ENCODE measurements at places on chromosomes 12 and 14.
A peak's percentile ranks its signal among the peaks of the same experiment; 100 is the strongest.

DNA sequence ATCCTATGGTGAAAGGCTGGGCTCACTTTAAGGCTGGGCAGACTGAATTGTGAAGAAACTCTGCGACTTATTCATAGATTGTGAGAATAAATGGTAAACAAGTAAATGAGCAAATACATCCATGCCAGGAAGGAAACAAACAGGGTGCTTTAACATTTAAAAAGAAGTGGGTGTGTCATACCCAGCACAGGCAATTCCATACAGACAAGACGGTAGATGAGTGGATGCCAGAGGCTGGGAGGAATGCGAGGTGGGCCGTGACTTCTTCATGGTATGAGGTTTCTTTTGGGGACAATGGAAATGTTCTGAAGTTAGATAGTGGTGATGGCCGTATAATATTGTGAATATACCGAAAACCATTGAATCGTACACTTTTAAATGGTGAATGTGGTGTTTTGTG is 49.8 kb upstream of the CDKN3 start:
- DNase-seq, result no peak

- DNase-seq, result peak; percentile 58
These were observed 552 bp upstream of the SCN8A start for GRCh38 chr12:51590347-51591015.

GRCh38 chr14:100574642-100575031 is 12.6 kb downstream of the BEGAIN start:
- no peak for DNase-seq

DNA sequence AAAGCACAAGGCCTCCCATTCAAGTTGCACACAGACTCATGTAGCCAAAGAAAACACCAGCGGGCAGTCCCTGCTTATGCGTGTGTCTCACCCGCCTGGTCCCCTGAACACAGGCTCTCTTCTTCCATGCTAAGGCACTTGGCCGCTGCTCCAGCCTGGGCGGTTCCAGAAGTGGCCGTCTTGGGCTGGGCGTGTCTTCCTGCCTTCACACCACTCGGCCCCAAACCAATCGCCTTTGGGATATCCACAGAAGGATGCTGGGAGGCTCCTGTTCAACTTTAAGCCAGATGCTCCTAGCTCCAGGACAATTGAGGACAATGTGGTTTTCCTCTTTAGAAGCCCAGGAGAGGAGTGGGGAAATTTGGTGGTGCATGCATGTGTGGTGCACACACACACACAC is 2.2 kb downstream of the SCARB1 start:
- DNase-seq, result no peak

DNA sequence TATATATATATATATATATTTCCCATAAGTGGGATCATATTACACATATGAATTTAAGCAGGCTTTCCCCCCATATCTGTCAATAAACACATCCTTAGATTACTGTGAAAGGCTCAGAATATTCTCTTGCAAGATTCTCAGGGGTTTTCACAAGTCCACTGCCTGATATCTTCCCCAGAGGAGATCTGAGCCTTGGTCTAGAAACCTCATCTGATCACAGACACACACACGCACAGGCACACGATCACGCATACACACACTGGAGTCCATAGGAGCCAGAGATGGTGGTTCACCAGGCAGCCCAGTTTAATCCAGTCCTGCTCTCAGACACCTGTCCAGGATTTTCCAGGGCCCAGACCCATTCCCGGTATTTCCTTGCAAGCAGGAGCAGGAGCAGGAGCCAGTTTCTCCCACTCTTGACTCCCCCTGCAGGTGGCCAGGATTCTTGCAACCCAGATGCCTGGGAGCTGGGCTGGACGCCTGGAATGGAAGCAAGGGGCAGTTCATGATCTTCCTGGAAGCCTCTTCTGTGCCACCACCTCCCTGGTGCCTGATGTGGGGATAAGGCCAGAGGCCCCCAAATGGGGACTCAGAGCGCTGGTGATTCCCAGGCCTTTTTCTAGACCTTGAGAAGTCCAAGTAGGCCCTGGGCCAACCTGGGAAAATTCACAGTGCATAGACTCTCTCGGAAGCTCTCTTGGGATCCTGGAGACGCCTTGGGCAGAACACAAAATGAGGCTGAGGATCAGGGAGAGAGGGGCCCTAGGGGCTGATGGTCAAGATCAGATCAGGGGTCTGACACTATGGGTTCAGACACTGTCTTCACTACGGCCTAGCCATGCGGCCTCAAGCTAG is 16.5 kb upstream of the KRT78 start:
- peak; percentile 76 for DNase-seq

DNA sequence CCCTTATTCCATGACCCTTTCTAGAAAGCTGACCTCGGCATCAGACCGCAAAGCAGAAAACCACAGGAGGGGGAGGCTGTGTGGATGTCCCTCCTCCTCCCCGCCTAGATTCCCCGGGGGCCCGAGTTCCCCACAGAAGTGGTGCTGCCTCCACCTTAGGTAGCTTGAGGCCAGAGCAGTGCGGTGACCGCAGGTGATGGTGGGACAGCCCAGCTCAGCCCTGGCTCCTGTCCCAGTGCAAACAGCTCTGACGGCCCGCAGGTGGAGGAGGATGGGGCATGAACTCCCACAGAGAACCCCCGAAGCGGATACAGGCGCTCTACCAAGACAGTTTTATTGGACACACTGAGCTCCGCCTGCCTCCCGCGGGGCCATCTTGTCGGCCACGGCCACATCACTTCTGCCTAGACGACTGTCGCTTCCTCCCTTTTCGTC is 19.5 kb downstream of the ARL6IP4 start:
- no peak for DNase-seq

- DNase-seq, result no peak
These were observed 27.9 kb downstream of the BCL2L14 start for GRCh38 chr12:12098691-12099015.

DNA sequence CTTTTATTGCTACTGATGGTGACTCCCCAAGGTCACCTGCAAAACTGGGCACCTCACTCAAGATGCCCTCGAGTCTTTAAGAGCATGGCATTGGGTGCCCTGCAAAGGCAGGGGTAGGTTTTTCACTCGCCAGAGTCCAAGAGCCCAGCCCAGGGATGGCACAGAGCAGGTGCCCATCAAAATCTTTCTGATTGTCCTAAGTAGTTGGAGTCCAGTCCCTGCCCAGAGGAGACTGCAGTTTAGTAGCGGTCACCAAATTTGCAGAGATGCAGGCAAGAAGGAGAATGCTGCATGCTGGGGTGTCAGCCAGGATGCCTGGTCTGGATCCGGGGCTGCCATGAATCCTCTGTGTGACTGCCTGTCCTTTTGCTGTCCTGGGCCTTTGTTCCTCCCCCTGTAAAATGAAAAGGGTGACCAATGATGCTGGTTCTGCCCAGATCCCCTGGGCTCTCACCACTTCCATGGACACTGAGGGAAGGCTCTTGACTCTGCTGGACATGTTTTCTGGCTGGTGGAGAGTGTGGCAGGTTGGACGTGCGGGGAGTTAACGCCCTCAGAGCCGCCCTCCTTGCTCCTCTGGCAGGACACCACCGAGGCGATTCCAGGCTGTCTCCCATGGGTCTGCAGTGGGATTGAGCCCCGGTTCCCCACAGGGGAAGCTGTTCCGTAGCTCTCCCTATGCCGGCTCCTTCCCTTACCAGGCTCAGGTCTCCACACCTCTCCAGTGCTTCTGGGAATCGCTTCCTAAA is 41.3 kb downstream of the DLK1 start:
- DNase-seq, result no peak

GRCh38 chr14:90816681-90817436 is 629 bp upstream of the TTC7B start:
- DNase-seq, result no peak

DNA sequence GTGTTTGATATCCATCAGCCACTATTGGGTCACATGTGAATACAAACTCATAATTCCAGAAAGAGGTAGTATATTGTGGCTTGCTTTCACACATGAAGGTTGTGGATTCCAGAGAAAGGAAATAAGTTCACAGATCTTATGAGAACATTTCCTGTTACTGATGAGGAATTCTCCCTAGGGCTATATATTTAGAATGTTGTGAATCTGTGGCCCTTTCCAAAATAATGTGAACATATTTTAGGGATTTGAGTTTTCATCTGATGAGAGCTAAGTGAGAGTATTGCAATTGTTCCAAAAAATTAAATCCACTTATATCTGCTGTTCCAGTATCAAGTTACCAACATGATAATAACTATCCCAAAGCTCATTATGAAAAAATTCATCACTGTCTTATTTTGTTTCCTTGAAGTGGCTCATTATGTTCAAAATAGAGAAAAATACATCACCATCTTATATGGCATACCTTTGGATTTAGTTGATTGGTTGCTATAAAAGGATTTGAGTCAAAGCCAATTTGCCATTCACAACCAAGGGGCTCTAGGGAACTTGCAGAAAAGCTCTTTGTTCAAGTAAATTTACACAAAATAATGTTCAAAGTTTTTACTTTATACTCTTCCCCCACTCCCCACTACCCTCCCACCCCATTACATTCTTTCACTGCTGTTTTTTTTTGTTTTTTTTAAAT is 76.3 kb downstream of the MYRFL start:
- no peak for DNase-seq

GRCh38 chr12:11953523-11953922 is 117.2 kb upstream of the BCL2L14 start:
- no peak for DNase-seq

DNA sequence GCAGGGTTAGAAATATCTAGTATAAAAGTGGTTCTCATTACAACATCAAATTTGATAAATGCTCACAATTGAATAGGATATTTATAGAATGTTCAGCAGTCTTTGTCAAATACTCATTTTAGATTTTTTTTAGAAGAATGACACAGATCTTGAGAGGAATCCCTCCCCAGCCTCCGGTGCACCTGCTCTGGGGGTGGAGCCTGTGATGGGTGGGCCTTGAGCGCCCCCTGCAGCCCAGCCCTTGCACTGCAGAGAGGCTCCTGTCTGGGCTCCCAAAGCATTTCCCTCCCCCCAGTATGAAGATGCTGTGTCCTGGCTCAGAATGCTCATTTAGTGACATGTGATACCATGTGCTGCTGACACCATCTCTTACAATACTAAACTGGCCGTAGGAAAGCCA is 792.3 kb downstream of the TMEM121 start:
- DNase-seq, result no peak

- DNase-seq, result no peak
These were observed 125.6 kb downstream of the RGS6 start for GRCh38 chr14:72057701-72058285.

DNA sequence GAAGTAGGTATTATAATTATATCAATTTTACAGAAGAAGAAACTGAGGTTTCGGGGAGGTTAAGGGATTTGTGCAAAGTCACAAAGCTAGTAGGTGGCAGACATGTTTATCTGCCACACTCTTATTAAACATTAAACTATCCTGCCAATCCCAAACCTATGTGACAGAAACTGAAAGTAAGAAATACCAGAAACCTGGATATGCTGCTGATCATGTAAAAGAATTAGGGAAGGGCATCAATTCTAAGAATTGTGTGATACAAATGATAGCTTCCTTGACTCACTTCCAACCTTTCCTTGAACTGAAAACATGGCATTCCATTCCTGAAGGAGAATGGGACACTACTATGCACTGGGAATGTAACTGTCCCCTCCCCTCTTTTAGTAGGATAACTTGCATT is 16.9 kb downstream of the TAOK3 start:
- no peak for DNase-seq

DNA sequence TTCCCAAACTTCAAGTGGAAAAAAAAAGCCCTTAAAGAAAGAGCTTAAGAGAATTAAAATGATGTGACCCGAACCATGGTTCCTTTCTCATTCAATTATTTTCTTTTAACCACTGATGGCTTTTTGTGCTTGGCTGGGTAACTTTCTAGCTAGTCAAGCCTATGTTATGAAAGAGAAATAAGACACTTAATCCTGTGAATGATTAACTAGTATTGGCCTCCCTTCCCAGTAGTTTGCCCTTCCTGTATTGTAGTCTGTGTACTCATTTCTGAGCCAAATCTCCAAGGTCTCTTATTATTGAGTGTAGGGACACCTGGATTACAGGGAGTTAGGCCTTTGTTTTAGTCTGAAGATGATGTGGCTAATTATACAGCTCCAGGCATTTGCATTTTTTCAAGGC is 353.0 kb downstream of the RAD51B start:
- peak; percentile 27 for DNase-seq

DNA sequence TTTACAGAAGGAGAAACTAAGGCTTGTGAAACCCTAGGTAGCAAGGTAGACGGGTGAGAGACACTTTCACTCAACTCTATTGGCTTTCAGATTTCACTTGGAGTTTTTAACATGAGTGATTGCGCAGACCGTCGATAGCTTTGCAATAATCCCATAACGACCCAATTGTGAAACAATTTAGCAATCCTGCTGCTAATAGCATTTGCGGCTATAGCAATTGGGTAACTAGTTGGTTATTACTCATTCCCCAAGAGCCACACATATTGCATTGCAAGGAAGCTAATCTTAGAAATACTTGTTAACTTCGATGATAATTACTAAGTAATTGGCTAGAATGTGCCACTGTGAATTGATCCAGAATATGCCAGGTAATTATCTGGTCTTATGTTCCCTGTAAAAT is 159.9 kb upstream of the NOS1 start:
- no peak for DNase-seq

DNA sequence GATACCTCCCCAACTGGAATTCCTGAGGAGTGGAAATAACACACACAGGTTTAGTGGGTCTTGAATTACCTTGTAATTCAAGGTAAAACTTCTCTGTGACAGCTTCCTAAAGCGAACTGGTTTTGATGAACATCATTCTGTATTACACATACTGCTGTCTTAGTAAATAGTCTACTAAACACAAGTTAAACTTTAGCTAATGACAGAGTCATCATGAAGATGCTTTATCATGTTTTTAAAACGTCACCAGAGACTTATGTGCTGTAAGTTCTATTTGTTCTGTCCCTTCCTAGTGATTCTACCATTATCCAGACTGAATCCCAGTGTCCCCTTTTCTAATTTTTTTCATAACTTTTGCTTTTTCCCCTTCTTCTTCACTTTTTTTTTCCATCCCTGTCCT is 11.6 kb upstream of the GXYLT1 start:
- DNase-seq, result no peak

DNA sequence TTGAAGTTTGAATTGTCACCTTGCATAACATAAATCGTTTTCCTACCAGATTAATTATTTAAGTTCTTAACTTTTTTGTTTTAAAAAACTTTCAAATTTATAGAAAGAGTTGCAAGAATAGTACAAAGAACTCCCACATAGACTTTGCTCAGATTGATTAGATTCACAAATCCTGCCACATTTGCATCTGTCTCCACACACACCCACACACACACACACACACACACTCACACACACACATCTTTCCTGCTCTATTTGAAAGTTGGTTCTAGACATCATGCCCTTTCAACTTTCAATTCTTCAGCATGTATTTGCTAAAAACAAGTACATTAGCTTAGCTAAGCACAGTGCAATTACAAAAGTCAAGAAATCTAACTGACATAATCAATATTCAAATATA is 184.0 kb downstream of the ITPR2 start:
- no peak for DNase-seq

GRCh38 chr12:58731096-58731495 is 189.2 kb downstream of the LRIG3 start:
- DNase-seq, result no peak

DNA sequence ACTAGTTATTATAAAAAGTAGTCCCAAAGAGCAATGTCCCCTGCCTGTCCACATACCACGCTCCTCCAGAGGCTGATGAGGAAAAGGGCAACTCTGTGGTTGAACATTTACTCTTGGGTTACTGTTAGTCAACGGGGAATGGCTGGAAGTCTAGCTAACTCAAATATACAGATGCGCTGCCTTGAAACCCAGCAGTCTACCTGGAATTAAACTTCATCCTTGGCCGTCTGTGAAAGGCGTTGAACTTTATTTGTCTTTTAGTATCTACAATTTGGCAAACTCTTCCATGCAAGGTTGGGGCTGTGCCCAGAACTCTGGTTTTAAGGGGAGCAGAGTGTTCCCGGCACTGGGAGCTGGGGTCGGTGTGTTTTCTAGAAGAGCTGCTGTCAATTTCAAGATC is 3.9 kb upstream of the MEG3 start:
- no peak for DNase-seq

Data from fibroblast of villous mesenchyme (primary cell).